ENCODE measurements at places on chromosomes 11 and 22.

- DNase-seq, result no peak
These were observed 23.4 kb downstream of the ZNF202 start for GRCh38 chr11:123718063-123718462.

- no peak for DNase-seq
These were observed 49.8 kb downstream of the PACSIN2 start for GRCh38 chr22:42964994-42965699.

- no peak for DNase-seq
These were observed 34.5 kb downstream of the SFI1 start for GRCh38 chr22:31530823-31531195.

DNA sequence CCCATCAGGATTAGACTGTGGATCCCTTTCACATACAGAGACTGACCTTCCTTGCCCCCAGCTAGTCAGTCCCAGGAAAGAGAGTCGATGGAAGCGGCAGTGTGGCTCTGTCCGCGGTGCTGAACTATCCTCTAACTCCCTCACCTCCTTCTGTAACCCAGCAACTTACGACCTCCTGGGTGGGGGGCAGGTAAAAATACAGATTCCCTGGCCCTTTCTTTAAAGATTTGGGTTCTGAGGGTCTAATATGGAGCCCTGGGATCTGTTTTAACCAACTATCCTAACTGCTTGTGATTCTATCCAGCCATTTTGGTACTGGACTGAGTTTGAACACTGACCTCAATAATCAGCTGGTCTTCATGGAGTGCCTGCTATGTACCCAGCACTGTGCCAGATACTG is 23.2 kb downstream of the MFNG start:
- DNase-seq, result no peak

GRCh38 chr11:46295312-46296058 is 18.0 kb downstream of the CREB3L1 start:
- peak; percentile 51 for DNase-seq

GRCh38 chr11:69819541-69820070 is 390 bp upstream of the FGF3 start:
- DNase-seq, result no peak

- DNase-seq, result no peak
These were observed 113.0 kb downstream of the NTM start for GRCh38 chr11:131483453-131483852.

GRCh38 chr11:78256962-78257361 is 68.2 kb downstream of the USP35 start:
- DNase-seq, result no peak

DNA sequence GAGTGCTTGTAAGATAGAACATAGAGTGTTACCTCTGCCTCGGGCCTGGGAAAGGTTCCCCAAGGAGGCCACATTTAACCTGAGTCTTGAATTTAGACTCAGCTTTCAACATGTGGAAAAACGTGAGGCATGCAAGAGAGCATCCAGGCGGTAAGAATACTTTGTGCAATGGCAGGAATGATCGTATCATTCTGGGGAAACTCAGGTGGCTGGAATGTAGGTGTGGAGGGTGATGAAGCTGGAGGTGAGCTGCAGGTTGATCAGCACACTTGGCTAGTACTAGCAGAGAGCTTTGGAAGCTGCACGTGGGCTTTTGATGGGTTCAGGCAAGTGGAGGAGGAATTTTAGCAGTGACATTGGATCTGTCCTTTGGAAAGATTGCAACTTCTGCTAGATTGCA is 270.3 kb upstream of the RAG2 start:
- DNase-seq, result no peak

- DNase-seq, result no peak
These were observed at the start of gene CASP4 for GRCh38 chr11:104968355-104968855. Gene CASP4 (minus strand): TSS chr11:104968574. CDS start chr11:104968525, 49 bp downstream.

DNA sequence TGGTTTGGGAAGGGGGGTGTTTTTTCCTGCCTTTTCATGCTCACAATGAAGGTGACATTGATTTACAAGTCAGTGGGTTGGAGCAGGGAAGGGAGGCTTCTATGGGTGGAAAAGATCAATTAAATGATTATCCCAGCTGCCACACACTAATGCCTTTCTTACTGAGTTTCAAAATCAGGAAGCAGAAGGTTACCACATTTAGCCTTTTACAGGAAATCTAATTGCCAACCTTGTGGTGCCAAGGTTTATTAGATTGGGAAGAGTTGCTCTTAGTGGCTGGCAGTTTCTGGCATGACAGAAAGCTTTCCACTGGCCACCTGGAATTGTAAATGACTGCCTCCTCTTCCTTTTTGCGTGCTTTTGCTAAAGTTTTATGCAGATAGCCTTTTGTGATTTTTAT is 98.7 kb downstream of the NAV2 start:
- DNase-seq, result no peak

GRCh38 chr22:46289244-46289891 is 7.3 kb upstream of the GTSE1 start:
- no peak for DNase-seq

GRCh38 chr11:73249853-73250783 is 22.0 kb upstream of the P2RY6 start:
- DNase-seq, result no peak

DNA sequence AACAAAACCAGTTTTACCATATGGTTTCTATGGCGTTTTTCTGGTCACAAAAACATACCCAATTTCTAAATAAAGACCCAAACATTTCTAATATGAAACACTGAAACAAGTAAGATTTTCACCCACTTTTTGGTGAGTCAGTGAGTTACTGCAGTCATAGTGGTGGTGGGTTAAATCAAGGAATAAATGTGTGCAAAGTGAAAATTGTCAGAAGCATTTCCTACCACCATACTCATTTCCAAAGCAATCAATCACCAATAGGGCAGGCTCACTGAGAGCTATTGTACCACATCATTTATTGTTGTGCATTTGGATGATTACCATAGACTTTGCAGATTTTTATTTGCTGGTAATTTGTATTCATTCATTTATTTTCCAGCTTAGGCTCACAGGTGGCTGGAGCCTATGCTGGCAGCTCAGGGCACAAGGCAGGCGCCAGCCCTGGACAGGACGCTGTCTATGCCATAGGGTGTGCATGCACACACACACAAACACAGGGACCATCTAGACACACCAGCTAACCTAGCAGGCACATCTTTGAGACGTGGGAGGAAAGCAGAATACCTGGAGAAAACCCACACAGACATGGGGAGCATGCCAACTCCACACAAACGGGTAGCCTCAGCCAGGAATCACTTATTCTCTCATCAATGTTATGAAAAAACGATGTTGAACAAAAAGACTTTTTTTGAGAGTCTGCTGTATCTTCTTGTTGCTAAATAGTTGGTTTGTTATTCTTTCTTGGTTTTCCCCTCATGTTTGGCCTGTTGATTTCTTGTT is 5.1 kb downstream of the FAM118B start:
- no peak for DNase-seq

DNA sequence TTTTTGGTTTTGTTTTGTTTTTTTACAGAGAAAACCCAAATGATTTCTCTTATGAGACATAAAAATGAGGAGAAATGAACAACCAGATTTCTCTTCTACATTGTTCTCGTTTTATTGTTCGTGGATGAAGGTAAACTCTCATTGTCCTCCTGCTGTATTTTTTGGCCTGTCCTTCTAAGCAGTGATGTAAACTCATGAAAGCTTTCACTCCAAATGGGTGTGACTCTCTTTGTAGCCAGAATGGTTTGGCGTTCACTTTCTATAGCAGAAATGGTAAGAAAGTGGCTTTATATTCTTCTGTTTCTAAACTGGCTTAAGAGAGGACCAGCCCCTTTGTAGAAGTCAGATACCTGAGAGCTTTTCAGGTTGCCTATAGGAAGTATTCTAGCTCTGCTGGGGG is 15.5 kb upstream of the BMAL1 start:
- DNase-seq, result no peak

DNA sequence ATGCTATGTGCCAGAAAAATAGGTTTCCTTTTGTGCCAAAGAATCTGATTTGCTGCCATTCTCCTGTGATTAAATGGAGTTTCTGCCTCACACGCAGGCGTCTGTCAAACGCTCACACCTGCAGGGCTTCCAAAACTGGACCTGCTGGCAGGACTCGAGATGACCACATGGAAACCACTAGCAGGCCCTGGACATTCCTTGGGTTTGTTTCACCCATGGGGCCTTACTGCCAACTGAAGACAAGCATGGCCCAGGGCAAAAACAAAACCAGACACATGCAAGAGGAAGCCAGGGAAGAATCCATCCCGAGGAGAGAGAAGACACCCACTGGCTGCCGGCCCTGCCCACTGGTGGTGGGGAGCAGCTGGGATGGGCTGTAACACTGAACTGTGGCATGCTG is 55.9 kb upstream of the MN1 start:
- DNase-seq, result no peak

DNA sequence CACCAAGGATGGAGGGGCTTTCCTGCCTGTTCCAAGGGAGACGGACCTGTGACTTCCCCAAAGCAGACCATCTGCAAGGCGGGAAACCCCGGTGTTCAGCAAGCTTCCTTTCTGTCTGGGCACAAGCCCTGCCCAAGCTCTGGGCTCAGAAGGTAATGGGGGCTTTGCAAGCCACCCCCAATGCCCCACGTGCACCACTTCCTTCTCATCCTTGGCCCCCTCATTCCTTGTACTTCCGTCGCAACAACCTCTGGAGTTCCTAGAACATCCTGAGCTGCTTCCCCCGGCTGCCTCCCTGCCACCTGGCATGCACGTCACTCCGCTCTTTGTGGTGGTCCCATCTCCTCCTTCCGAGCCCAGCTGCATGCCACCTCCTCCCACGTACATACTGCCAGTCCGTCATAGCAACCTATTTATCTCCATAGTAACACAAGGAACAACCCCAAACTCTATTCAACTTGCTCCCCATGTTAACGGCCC is 3.9 kb downstream of the MYEOV start:
- DNase-seq, result no peak

DNA sequence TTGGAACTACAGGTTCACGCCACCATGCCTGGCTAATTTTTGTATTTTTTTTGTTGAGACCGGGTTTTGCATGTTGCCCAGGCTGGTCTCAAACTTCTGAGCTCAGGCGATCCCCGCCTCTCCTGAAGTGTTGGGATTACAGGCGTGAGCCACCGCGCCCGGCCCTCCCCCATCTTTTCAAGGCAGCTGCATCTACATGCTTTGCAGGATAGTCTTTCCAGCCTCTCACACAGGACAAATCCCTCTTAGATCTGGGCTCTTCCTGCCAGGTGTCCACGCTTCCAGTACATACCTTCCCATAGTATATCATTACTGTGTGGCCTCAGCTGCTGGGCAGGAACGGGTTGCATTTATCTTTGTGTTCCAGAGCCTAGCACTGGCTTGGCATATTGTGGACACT is 49.7 kb downstream of the C11orf96 start:
- DNase-seq, result no peak

- DNase-seq, result no peak
These were observed 75.1 kb upstream of the TSPAN18 start for GRCh38 chr11:44651535-44652155.

Data from stimulated activated CD8-positive, alpha-beta memory T cell treated with anti-CD3 and anti-CD28 coated beads, Interleukin-12 subunit alpha, Interleukin-12 subunit beta, amount 100 ng/mL, for 1 hour (primary cell).